ENCODE measurements at places on chromosomes 1 and 21. TPM values are rescaled to one million over a fixed set of nuclear protein-coding genes. Genes with fewer than 3 reads are reported as not detected.

- no peak overlapping the region for H3K27ac ChIP-seq
- no peaks in the 10 kb centered on the region for H3K27me3 ChIP-seq
- H3K4me3 ChIP-seq: no peak overlapping the region
- no peak for DNase-seq
- H3K4me1 ChIP-seq: no peaks in the 10 kb centered on the region
Measured at GRCh38 chr1:27057389-27057788, 44.7 kb upstream of the TENT5B start.

- no peak overlapping the region for H3K4me3 ChIP-seq
- DNase-seq: no peak
- H3K27me3 ChIP-seq: no peaks in the 10 kb centered on the region
- no peaks in the 10 kb centered on the region for H3K36me3 ChIP-seq
- H3K4me1 ChIP-seq: no peaks in the 10 kb centered on the region
Measured at GRCh38 chr1:15100121-15100879, 53.2 kb upstream of the TMEM51 start.

DNA sequence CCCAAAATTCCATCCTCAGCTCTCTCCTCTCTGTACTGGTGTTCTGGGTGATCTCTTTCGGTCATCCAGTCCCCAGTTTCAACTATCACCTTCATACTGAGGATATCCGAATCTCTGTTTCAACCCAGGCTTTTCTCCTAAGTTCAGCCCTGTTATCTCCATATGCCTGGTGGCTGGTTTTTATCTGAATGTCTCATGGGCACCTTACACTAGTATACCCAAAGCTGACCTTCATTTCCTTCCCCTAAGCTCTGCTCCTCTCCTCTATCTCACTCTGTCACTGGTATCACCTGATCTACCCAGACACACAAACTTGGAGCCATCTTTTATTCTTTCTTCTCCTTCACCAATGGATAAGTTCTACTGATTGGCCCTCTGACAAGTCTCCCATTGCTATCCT, 53.0 kb downstream of the LRRC71 start:
- DNase-seq: no peak
- no peak overlapping the region for H3K27ac ChIP-seq
- no peaks in the 10 kb centered on the region for H3K27me3 ChIP-seq
- H3K4me3 ChIP-seq: no peak overlapping the region
- H3K36me3 ChIP-seq: peaks cover 15% of the 10 kb centered on the region

Gene CD46
- total RNA-seq: 358 TPM

GRCh38 chr1:98898940-98899339, 105.7 kb downstream of the PLPPR5 start:
- no peak overlapping the region for H3K27ac ChIP-seq
- H3K27me3 ChIP-seq: no peaks in the 10 kb centered on the region
- H3K4me1 ChIP-seq: no peaks in the 10 kb centered on the region
- H3K4me3 ChIP-seq: no peak overlapping the region
- no peak for DNase-seq

DNA sequence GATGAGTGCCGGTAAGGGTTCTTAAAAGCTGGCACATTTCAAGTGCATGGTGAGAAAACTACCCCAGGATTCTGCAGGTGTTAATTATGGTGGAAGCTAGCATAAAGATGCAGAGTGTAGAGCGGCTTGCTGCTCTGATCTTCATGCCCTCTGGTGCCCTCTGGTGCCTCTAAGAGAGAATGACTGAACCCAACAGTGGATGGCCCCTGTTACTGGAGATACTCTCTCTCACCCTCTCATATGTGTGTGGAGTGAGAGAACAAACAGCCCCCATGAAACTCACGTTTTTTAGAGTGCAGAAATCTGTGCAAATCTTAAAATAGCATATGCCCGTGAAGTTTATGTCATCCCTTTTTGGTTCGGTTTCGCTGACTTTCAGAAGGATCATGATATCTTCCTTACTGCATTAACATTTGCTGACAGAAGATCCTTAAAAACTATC, 90.0 kb downstream of the GRIK1 start:
- H3K27ac ChIP-seq: no peak overlapping the region
- H3K27me3 ChIP-seq: no peaks in the 10 kb centered on the region
- no peaks in the 10 kb centered on the region for H3K36me3 ChIP-seq
- DNase-seq: peak; percentile 49
- H3K4me3 ChIP-seq: no peak overlapping the region
- no peaks in the 10 kb centered on the region for H3K4me1 ChIP-seq

Gene HNRNPCL2
- not detected for total RNA-seq

DNA sequence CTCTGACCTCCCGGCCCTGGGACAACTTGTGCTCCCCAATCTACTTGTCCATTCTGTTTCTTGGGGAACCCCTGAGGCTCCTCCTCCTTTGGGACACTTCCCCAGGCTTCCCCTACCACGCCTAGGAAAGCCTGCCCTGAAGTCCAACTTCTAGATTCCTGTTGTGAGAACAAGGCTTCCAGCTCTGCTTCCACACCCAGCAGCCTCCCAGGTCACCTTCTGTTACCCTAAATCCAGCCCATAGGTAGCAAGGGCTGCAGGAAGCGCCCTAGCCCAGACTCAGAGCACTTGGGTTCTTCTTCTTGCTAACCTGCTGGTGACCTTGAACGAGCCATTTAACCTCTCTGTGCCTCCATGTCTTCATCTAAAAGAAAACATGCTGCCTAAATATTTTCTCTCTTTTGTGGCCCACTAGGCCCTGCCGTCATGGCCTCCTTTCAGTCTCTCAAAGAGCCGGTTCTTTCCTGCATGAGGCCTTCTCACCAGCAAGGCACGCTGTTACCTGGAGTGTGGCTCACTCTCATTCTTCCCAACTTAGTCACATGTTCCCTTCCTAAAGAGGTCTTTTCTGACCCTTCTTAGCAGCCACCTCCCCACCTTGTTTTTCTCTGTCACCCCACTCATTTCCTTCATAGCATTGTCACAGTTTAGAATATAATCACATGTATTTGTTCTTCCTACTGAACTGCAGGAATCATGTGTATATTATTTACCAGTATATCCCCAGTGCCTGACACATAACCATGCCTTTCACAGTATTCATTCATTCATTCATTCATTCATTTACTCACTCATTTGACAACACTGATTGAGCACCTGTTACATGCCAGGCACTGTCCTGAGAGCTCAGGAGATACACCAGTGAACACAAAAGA, 1.4 kb downstream of the CAPN2 start:
- H3K27me3 ChIP-seq: no peaks in the 10 kb centered on the region
- peak overlapping the region; percentile 98 for H3K27ac ChIP-seq
- H3K4me3 ChIP-seq: peak overlapping the region; percentile 94
- no peak for DNase-seq

Gene GSTM2
- 38.2 TPM for total RNA-seq

DNA sequence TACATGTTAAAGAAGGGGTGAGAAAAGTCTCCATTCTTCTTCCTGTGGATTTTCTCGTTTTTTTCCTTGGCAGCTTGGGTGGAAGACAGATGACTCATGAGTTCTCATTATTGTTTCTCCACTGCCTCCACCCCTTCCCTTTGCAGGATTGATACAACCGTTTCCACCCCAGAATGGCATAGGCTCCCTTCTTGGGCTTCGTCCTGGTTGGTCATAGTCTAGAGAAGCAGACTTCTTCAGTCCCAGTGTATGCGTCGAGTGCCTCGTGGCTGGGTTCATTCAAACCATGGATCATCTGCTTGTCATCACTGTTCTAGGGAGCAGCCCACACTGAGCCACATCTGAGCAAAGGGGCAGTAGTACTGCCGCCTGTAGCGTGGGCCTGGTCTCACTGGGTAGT, 13.7 kb downstream of the PTGFRN start:
- H3K36me3 ChIP-seq: no peaks in the 10 kb centered on the region
- no peak overlapping the region for H3K4me3 ChIP-seq
- H3K4me1 ChIP-seq: no peaks in the 10 kb centered on the region
- H3K27ac ChIP-seq: no peak overlapping the region
- no peaks in the 10 kb centered on the region for H3K27me3 ChIP-seq

DNA sequence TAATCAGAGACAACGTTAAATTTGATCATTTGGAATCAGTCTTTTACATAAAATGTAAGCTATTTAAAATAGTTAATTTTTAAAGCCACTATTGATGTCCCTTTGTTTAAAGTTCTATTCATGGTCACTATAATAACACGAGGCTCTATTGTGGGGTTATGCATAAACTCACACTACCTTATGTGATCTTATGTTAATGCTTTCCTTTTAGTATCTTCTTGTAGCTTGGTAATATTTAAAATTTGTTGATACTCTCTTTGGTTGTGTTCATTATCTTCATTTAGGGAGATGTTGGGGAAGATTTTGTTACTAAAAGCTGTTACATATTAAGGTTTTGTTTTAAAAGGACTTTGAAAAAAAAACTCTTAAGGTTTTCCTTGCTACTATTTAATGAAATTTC, 1.2 kb downstream of the B3GALT2 start:
- H3K4me1 ChIP-seq: peaks cover 12% of the 10 kb centered on the region
- peak overlapping the region; percentile 66 for H3K27ac ChIP-seq
- H3K27me3 ChIP-seq: no peaks in the 10 kb centered on the region

- H3K27ac ChIP-seq: peak within 1 kb of the TSS; percentile 48
- H3K4me1 ChIP-seq: peaks cover 2% of the 10 kb centered on the region
- H3K36me3 ChIP-seq: no peaks in the 10 kb centered on the region
- peak within 1 kb of the TSS; percentile 20 for H3K4me3 ChIP-seq
Measured at GRCh38 chr1:160862203-160863060, at the start of gene CD244. CD244 (minus strand) TSS chr1:160862887; CDS start chr1:160862677, 210 bp downstream.

Gene ESRRG
- total RNA-seq: 0.67 TPM

DNA sequence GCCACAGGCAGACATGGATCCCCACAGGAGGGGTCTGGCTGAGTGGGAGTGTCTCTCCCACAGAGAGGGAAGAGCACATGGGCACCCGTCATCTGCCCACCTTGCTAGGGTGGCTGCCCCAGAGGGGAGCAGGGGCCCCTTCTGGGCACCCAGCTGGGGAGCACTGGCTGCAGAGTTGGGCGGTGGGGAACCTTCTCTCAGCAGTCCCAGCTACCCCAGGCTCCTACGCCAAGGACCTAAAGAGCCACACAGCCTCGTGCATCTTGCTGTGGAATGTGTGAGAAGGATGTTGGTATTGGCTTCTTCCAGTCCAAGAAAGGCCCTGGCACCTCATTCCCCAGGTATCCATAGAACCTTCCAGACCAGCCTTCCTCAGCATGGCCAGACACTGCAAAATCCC, 250.6 kb upstream of the VAMP3 start:
- no peaks in the 10 kb centered on the region for H3K36me3 ChIP-seq
- no peaks in the 10 kb centered on the region for H3K4me1 ChIP-seq
- H3K4me3 ChIP-seq: no peak overlapping the region
- no peaks in the 10 kb centered on the region for H3K27me3 ChIP-seq
- no peak overlapping the region for H3K27ac ChIP-seq

DNA sequence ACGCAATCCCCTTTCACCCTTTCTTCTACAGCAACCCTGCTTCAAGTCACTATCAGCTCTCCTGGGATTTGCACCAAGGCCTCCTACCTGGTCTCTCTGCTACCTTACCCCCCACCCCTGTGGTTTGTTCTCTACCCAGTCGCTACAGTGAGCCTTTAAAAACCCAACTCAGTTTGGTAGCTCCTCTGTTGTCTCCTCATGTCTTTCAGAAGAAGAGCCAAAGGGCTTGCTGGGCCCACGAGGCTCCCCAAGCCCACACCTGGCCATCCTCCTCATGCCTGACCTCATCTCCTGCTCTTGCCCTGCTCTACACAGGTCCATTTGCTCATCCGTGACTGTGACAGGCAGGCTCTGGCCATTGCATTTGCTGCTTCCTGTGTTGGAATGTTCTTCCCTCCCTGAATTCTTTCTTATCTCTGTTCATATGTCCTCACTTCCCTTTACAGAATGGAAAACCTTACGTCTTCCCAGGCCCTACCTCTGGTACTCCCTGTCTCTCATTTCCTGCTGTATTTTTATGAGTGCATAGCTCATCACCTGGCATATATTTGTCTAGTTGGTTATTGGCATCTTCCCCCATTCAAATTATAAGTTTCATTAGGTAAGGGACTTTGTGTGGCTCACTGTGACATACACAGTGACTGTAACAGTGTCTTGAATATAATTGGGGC, 3.3 kb downstream of the RGS16 start:
- no peak overlapping the region for H3K4me3 ChIP-seq
- peaks cover 69% of the 10 kb centered on the region for H3K4me1 ChIP-seq
- H3K27ac ChIP-seq: no peak overlapping the region

Gene OR2L2
- total RNA-seq: 0.20 TPM

GRCh38 chr1:34781844-34782391, 904 bp downstream of the GJB3 start:
- no peaks in the 10 kb centered on the region for H3K36me3 ChIP-seq
- DNase-seq: no peak
- peaks cover 15% of the 10 kb centered on the region for H3K27me3 ChIP-seq
- peak overlapping the region; percentile 23 for H3K4me3 ChIP-seq
- H3K4me1 ChIP-seq: peaks cover 18% of the 10 kb centered on the region

- H3K27ac ChIP-seq: no peak overlapping the region
- H3K4me1 ChIP-seq: no peaks in the 10 kb centered on the region
- H3K4me3 ChIP-seq: no peak overlapping the region
- no peaks in the 10 kb centered on the region for H3K36me3 ChIP-seq
- H3K27me3 ChIP-seq: no peaks in the 10 kb centered on the region
Measured at GRCh38 chr1:84704872-84705417, 14.7 kb upstream of the SSX2IP start.

- H3K36me3 ChIP-seq: no peaks in the 10 kb centered on the region
- no peaks in the 10 kb centered on the region for H3K27me3 ChIP-seq
Measured at GRCh38 chr1:231422798-231423309, 767 bp upstream of the EGLN1 start.

GRCh38 chr1:12113433-12114339, 50.6 kb downstream of the TNFRSF8 start:
- no peak overlapping the region for H3K4me3 ChIP-seq
- no peaks in the 10 kb centered on the region for H3K27me3 ChIP-seq
- H3K36me3 ChIP-seq: no peaks in the 10 kb centered on the region
- H3K4me1 ChIP-seq: no peaks in the 10 kb centered on the region
- H3K27ac ChIP-seq: no peak overlapping the region

Gene JAM2
- total RNA-seq: 7.8 TPM

DNA sequence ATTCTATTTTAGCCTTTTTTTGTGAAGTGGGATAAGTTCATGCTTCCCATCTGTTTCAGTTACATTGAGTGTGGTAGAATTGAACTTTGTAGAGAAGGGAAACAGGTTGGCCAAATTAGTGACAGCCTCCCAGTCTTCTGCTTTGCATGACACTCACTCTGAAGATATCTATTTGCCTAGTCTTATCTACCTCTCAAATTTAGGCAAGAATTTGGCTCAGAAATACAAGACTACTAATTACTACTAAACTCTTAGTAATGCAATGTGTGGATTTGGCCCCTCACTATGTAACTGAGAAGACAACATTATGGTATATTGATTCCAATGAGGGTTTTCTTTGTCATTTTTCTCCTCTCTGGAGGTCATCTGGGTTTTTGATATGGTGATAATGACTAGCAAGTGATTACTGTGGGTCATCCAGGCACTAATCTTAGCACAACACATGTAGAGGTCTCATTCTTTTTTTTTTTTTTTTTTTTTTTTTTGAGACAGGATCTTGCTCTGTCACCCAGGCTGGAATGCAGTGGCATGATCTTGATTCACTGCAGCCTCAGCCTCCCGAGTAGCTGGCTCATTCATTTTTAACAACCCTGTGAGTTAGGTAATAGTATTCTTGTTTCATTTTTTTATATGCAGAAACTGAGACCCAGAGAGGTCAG, 6.3 kb downstream of the FAM20B start:
- no peak overlapping the region for H3K4me3 ChIP-seq
- H3K27ac ChIP-seq: no peak overlapping the region
- no peaks in the 10 kb centered on the region for H3K27me3 ChIP-seq
- DNase-seq: no peak
- H3K36me3 ChIP-seq: no peaks in the 10 kb centered on the region
- peaks cover 42% of the 10 kb centered on the region for H3K4me1 ChIP-seq
